Stimulated activated CD8-positive, alpha-beta memory T cell treated with anti-CD3 and anti-CD28 coated beads, Interleukin-4, amount 100 ng/mL, for 4 hours (primary cell): ENCODE measurements at places on chromosomes 2 and 18.

- DNase-seq: peak; percentile 1
These were observed 662.6 kb upstream of the ACVR2A start for GRCh38 chr2:147182260-147182659.

GRCh38 chr2:18791172-18791797 is 201.9 kb upstream of the NT5C1B start:
- no peak for DNase-seq

DNA sequence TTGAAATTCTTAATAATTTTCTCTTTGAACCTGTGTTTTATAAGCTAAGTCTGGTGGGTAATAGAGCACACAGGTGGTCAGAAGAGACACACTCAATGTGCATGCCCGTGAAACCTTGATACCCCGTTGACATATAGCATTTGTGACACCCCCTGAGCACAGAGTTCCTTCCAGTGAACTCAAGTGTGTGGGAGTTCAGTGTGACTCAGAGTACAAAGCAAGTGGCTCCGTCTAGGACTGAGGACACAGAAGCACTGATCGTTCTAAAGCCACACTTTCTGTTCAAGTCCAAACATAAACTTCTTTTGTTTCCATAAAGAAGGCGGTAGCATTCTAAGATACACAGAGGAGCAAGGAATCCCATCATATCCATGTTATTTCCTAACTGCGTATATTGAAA is 523.6 kb downstream of the PID1 start:
- DNase-seq: no peak

DNA sequence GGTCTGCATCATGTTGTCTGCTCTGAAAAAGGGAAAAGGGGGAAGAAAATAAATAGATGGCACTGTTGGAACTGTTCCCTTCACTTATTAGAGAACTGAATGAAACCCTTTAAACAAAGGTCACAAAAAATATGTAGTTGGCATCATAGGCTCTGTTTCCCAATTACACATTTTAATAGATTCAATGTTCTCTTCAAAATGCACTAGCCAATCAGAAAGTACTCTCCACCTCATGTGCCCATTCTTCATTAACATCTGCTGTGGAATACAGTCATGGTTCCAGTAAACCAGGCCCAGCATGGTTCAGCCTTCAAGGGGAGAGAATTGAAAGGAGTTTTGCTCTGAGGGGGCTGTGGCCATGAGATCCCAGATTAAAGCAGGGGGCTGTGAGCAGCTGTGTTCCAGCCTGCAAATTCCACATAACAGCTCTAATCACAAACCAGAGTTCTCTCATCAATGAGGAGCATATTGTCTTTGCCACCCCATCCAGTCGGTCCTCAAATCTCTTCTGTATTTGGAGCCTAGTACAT is 165.9 kb upstream of the CREB1 start:
- no peak for DNase-seq

GRCh38 chr2:161847910-161848309 is 223.7 kb downstream of the SLC4A10 start:
- DNase-seq: no peak

GRCh38 chr18:4060427-4061281 is 394.5 kb downstream of the DLGAP1 start:
- DNase-seq: no peak

DNA sequence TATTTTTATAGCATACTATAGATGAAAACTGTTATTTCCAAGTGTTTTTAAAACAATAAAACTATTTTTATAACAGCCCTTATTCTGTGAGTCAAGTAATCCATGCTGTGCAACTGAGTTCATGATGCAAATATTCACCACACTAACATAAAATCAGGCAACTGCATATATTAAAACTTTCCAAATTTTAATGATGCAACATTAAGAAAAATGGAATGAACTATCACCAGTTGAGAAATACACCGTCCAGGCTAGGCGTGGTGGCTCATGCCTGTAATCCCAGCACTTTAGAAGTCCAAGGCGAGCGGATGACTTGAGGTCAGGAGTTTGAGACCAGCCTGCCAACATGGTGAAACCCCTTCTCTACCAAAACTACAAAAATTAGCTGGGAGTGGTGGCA is 114.5 kb downstream of the CDH2 start:
- DNase-seq: no peak

DNA sequence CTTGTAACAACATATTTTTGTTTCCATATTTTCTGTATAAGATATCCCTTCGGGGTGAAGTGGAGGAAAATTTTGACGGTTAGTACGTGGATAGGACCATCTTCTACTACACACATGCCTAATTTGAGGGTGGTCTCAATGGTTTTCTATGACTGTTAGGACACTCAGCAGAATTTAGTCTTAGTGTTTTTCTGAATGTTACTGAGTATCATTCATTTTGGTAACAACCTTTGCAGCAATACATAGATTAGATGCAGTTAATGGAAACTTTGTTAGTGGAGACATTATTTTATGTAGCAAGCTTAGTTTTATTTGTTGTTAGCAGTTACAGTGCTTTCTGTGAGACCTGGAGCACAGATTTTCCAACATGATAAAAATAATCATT is 1.6 kb downstream of the ITGAV start:
- no peak for DNase-seq

DNA sequence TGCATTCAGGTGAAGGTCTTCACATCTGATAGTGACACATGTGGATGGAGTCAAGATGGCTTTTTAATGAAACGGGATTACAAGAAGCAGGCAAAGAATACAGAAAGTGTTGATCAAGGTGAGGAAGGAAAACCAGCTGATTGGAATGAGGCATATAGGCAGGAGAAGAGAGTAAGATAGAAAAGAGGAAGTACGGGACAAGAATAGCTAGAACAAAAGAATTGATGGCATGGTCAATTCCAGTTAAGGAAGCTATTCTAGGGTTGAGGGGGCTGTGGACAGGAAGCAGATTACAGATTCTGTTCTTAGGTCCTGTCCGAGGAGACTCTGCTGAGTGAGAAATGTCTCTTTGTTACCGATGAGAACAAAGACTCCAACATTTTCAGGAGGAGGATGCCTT is 13.2 kb upstream of the NCK2 start:
- no peak for DNase-seq

- DNase-seq: no peak
These were observed 587.9 kb downstream of the NRXN1 start for GRCh38 chr2:50443868-50444630.

DNA sequence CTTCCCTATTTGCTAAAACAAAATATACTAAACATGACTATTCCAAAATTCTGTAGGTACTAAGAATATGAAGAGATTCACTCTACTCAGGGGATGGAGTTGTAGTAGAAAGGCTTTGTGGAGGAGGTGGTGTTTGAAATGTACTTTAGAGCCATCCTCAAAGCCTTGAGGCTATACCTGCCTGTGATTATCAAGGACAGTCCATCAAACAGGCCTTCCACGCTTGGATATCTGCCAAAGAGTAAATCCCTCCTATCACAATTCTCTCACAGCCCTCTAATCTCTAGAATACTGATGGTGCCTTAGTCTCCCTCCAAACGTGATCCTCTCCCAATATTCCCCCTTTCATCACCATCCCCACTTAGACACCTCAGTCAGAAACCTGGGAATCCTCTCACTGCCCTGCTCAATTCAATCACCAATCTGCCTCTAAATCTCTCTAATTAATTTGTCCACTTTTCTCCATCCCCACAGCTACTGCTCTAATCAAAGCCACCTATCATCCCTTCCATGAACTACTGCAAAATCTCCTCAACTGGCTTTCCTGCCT is 13.1 kb downstream of the SOS1 start:
- DNase-seq: no peak

GRCh38 chr2:65562890-65563289 is 130.5 kb upstream of the SPRED2 start:
- DNase-seq: no peak

DNA sequence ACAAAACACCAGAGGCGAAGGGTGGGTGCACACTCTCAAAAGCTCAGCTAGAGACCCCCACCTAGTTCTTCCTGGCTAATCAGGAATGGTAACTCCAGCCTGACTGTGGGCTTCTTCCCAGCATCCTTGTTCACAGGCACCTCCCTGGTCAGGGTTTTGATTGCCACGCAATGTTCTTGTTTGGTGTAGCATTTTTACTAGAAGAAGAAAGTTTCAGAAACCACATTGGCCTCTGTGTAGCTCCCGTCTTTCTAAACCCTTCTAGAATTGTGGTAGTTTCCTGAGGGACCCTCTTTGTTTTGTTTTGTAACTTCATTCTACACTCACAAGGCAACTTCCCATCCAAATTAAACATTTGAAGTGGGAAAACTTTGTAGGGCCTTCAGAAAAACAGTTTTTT is 254.5 kb upstream of the EPAS1 start:
- DNase-seq: no peak

DNA sequence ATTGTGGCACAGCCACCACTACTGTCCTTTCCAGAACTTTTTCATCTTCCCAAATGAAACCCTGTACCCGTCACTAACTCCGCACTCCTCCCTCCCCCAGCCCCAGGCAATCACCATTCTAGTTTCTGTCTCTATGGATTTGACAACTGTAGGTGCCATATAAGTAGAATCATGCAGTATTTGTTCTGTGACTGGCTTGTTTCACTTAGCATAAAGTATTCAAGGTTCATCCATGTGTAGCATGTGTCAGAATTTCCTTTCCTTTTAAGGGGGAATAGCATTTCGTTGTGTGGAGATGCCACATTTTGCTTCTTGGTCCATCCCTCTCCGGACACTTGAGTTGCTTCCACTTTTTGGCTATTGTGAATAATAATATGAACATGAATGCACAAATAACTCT is 842 bp upstream of the CKAP2L start:
- no peak for DNase-seq

GRCh38 chr2:65500310-65501040 is 68.1 kb upstream of the SPRED2 start:
- no peak for DNase-seq

GRCh38 chr18:31837879-31838278 is 77.2 kb upstream of the SLC25A52 start:
- no peak for DNase-seq

- DNase-seq: no peak
These were observed 127.4 kb downstream of the TGIF1 start for GRCh38 chr18:3577281-3577855.

GRCh38 chr2:99822474-99823207 is 319.7 kb downstream of the AFF3 start:
- no peak for DNase-seq

GRCh38 chr18:12254820-12255511 is 805 bp downstream of the CIDEA start:
- DNase-seq: no peak

GRCh38 chr18:67677489-67677888 is 161.0 kb upstream of the DSEL start:
- no peak for DNase-seq

- no peak for DNase-seq
These were observed 19.4 kb downstream of the ELAC1 start for GRCh38 chr18:50987261-50987660.

- DNase-seq: no peak
These were observed 55.2 kb downstream of the ZEB2 start for GRCh38 chr2:144464730-144465129.

DNA sequence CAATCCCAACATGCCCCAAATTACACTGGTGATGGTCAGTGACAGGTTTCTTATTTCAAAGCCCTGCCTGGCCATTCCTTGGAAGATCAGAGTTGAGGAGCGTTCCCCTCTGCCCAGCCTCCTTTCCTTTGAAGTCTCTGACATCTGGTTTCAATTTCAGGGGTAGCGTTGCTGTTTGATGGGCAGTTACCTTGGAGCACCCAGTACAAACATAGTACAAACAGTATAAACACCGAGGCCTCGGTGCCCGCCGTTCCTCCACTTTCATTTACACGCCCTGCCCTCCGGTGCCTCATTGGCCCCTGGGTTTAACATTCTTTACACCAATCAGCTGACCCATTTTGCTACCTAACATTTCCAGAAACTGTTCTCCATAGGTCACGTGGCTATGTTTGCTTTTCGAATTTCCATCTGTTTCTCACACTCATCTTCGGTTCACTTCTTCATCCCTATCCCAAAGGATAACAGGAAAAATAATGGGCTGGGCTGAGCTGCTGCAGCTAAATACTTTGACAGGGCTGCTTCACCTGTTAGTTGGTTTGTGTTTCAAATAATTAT is 65.6 kb downstream of the NRP2 start:
- no peak for DNase-seq

- DNase-seq: no peak
These were observed 33.2 kb downstream of the ZNF892 start for GRCh38 chr2:95240556-95240955.

- no peak for DNase-seq
These were observed 1081.3 kb upstream of the TMEFF2 start for GRCh38 chr2:193276069-193276468.

DNA sequence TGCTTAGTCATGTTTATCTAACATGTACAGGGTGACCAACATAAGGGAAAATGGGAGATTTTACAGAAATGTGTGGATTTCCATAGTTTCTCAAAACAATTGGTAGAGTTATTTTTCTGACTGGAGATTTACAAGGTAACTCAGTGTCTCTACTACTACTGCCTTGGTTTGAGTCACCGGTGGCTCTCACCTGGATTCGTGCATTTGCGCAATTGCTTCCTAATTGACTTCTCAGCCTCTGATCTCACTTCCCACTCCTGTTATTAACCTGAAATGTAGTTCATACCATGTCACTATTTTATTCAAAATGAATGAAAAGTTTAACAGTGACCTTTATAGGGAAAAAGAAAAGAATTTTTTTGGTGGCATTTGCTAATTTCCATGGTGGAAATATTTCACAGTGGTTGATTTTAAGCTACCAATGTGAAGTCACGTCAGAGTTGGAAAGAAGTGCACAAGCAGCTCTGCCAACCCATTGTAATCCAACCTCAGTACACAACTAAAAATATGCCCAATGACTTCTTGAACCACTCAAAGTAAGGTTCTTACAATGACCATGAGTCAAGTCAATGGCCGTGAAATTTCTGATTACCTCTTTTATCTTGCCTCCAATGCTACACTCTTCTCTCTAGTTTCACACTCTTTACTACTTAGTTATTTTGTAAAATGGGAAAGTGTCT is 94.0 kb downstream of the NYAP2 start:
- no peak for DNase-seq

- no peak for DNase-seq
These were observed 52.3 kb downstream of the RAB27B start for GRCh38 chr18:54880395-54881105.

DNA sequence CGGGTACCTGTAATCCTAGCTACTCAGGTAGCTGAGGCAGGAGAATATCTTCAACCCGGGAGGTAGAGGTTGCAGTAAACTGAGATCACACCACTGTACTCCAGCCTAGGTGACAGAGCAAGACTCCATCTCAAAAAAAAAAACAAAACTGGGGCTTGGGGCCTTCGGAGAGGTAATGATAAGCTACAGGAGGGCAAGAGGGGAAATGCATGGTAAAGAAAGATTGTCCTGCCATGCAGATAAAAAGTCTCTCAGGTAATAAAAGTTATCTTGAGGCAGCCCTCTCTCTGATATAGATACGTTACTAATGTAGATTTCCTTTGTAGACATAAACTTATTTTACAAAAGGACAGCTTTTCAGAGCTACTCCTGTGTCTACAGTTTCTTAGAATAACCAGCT is 3.7 kb upstream of the RAB1A start:
- no peak for DNase-seq
